ENCODE measurements at places on chromosomes 2 and 18. TPM values are rescaled to one million over a fixed set of nuclear protein-coding genes. Genes with fewer than 3 reads are reported as not detected.

DNA sequence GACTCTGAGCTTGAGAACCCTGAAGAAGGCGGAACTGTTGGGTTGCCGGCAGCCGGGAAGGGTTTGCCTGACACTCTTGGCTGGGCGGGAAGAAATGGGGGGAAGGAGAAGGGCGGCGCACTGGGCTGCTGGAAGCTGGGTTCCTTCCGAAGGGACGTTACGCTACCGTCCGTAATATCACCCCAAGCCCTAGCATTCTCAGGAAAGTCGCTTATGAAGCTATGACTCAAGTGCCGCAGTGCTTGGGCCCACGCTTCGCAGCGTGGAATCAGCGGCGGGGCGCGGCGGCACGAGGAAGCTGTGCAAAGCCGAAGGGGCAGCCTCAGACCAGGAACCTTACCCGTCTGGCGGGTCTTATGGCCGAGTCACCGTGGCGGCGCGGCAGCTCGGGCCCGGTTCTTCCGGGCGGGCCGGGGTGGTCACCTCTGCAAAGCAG, 50.2 kb upstream of the SIGLEC15 start:
- peak; percentile 79 for DNase-seq

GRCh38 chr18:35172451-35173035, 68.3 kb upstream of the ZNF397 start:
- DNase-seq, result no peak

DNA sequence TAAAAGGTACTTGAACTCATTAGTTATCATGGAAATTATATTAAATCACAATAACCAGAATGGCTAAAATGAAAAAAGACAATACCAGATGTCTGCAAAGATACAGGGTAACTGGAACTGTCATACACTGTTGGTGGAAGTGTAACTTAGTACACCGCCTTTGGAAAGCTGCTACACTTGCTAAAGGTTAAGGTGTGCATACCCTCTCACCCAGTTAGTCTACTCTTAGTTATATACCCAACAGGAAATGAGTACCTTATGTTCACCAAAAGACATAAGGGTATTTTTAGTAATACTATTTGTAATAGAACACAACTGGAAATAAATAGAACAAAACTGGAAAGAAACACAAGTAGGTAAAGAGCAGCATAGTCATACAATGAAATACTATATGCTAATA, 155.8 kb upstream of the THUMPD2 start:
- no peak for DNase-seq

Gene NMUR1
- total RNA-seq, result 0.09 TPM

DNA sequence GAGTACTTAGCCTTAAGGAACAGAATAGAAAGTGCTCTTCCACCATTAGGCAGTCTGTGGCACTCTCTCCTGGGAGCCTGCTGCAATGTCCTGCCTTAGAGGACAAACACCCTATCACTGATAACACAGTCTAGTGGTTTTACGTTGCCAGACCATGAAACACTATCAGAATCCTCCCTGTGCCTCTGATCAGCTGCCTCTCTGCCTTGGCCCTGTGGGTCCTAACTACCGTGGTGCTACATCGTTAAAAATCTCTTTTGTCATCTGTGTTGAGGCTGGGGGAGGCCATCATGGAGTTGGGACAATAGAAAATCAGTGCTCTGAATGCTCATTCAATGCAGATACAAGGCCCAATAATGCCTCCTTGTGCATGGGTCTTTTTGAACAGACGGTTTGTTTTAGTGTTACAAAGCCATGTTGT, 11.9 kb upstream of the APCDD1 start:
- DNase-seq, result no peak

DNA sequence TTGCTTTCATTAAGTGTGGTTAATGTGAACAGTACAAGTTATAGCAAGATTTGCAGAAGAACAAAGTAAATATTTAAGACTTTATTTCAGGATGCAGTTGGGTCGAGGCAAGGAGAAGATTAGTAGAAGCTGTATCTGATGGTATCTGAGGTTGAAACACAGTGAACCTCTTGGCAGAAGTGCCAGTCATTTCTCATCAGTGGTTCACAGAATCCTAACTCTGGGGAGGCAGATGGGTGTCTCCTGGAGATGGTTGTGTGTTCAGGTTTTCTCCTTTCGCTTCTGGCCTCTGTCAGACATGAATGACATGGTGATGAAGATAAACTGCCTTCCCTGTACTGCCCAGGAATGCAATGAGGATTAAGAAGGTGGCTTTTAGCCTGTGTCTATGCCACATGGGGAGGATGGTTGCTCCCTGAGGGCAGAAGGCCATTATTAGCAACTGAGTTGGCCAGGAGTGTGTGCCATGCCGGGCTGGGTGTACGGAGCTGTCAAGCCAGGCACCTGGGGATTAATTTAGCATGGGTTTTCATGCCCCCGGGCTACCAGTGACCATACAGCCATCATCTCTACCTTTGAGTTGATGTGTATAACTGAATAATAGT, 28.0 kb downstream of the MGAT5 start:
- DNase-seq, result no peak

GRCh38 chr2:199464606-199465352, 7.0 kb upstream of the SATB2 start:
- DNase-seq, result no peak

DNA sequence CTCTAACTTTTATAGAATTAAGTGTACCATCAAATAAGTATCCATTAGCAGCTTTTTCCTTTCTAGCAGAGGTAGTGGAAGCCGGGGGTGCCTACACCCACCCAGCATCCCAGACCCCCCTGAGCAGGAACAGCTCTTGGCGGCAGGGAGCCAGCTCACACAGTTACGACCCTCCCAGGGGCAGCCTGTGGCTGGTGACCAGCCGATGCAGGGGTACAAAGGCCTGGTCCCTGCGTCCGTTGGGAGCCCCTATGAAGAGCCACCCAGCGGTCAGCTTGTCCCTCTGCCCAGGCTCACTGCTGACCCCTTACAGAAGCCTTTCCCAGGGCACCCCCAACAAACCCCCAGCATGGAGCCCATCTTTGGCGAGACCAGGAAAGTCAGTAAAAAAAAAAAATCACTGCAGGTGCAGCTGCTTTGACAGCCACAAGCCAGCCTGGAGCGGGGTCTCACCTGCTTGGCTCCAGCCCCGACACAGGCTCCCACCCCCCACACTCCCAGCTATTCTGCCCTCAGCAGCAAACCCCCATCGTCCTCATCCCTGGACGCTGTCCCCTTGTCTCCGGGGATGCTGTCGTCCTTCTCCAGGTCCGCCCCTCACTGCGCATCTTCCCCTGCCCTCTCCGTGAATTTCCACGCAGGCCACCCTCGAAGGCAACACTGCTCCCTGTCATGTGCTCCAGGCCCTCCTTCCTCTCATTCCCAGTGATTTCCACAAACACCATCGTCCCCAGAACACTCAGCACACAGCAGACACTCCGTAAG, 43.1 kb downstream of the GPC1 start:
- no peak for DNase-seq

DNA sequence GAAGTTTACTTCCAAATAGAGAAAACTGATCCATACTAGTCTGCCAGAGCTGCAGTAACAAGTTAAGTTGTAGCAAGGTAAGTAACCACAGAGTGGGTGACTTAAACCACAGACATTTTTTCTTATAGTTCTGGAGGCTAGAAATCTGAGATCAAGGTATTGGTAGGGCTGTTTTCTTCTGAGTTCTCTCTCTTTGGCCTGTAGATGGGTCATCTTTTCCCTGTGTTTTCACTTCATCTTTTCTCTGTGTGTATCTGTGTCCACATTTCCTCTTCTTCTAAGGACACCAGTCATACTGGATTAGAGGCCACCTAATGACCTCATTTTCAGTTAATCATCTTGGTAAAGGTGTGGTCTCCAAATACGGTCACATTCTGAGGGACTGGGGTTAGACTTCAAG, 142.9 kb upstream of the MEX3C start:
- no peak for DNase-seq

- DNase-seq, result no peak
Measured at GRCh38 chr2:33134086-33134771, 187.5 kb downstream of the LTBP1 start.

- no peak for DNase-seq
Measured at GRCh38 chr2:206846981-206847834, 81.8 kb downstream of the FASTKD2 start.

Gene C2orf80
- not detected for total RNA-seq

DNA sequence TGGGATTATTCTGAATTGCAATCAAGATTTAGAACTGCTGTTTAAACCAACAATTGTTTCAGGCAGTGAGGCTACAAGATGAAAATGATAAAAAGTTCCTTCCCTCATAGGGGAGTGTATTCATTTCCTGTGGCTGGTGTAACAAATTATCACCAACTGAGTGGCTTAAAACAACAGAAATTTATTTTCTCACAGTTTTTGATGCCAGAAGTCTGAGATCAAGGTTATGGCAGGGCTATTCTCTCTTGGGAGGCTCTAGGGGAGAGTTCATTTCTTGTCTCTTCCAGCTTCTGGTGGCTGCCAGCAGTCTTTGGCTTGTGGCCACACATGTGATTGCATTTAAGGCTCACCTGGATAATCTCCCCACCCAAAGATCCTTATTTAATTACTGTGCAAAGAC, 290.5 kb upstream of the ZSWIM2 start:
- DNase-seq, result no peak

Data from activated CD8-positive, alpha-beta T cell treated with anti-CD3 and anti-CD28 coated beads for 36 hours (primary cell).